Posterior vena cava (tissue), 2 donors: ENCODE measurements at places on chromosomes 6 and 20. TPM values are rescaled to one million over a fixed set of nuclear protein-coding genes. Genes with fewer than 3 reads are reported as not detected.

DNA sequence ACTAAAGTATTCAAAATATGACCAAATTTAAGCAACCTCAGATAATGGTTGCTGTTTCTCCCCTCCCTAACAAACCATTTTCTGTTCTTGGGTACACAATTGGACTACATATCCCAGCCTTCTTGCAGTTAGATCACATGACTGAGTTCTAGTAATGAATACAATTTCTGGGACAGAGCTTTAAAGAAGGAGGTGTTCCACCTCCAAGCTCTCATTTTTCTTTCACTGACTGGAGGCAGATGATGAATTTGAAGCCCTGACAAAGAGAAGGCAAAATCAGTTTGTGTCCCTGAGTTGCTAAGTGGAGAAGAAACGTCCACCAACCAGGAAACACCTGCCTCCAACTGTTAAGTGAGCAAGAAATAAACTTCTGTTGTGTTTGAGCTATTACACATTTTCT, 117.2 kb downstream of the LCA5 start:
- no peak for DNase-seq

GRCh38 chr20:25328954-25329498, 61.6 kb downstream of the ABHD12 start:
- DNase-seq = no peak

DNA sequence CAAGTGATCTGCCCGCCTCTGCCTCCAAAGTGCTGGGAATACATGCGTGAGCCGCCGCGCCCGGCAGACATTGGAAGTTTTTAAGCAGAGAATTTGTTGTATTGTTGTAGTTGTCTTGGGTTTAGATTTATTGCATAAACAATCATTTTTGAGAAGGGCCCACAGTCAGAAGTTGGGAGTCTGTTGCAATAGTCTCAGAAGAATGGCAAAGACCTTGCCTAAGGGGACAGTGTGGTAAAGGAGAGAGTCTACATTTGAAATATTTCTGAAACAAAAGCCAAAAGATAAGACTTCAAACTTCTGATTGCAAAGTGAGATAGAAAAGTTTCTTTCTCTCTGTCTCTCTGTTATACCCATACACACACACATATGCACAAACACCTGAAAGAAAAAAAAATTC, 22.5 kb downstream of the HFE start:
- no peak for DNase-seq

- DNase-seq = no peak
Observed at GRCh38 chr6:38436726-38437465, 202.8 kb downstream of the BTBD9 start.

DNA sequence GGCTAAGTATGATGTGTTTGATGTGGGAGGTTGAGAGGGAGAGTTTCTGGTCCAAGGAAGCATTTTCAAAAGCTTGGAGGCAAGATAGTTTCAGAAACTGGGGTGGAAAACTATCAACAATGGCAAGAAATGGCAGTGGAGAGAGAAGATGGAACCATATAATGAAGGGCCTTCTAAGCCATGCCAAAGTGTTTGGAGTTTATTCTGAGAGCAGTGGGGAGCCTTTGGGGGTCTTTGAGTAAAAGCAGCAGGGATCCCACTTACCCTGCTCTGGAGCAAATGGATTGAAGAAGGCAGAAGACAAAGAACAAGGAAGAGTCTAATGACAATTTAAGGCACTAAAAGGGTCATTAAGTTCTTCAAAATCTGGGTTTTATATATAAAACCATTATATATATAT, 538.9 kb downstream of the UTRN start:
- no peak for DNase-seq

- DNase-seq = no peak
Observed at GRCh38 chr6:12956991-12957320, 240.4 kb downstream of the PHACTR1 start.

The PRELID3B gene
- 34.1 TPM for total RNA-seq

The OLIG3 gene
- not detected for total RNA-seq

The PPP1R14C gene
- total RNA-seq = 1.2 TPM
